ENCODE measurements at places on chromosomes 5 and 9.

- no peak for DNase-seq
Observed at GRCh38 chr5:90888511-90889324, 330.1 kb downstream of the ADGRV1 start.

DNA sequence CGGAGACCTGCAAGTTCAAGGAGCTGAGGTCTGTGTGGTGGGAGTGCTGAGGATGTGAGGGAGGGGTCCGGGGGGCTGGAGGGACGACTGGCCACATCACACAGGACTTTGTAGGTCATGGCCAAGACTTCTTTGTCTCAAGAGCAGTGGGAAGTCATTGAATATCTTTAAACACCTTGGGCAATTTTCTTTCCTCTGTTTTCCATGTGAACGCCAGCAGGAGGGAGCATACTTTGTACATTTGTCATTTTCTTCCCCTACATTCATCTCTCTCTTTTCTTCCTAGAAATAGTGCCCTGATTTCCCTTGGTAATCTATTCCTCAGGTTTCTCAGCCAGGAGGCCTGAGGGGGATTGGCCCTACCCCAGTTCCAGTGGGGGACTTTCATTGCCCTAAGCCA, 153.7 kb upstream of the MSX2 start:
- DNase-seq = no peak

DNA sequence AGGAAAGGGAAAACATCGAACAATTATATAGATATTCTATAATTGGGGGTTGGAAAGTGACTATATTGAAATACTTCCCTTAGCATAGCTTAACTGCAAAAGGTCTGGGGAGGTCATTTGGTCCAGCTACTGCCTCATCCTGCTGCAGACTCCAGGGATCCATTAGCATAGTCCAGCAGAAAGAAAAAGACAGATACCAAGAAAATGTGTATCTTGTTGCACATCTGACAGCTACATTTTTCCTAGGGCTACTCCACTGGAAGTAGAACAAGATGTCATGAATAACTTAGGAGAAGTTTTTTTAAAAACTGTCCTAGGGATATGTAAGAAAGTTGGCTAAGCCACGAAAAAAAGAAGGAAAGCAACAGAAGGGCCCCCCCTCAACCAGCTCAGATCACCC, 92.9 kb upstream of the SLC30A5 start:
- no peak for DNase-seq

- DNase-seq = no peak
Observed at GRCh38 chr9:113397203-113397631, 3.9 kb downstream of the ALAD start.

GRCh38 chr5:162550236-162550635, 482.7 kb downstream of the GABRG2 start:
- no peak for DNase-seq

GRCh38 chr5:149037817-149038216, 25.0 kb downstream of the SH3TC2 start:
- DNase-seq = no peak

GRCh38 chr5:115054387-115054951, 115.2 kb downstream of the TRIM36 start:
- no peak for DNase-seq

Data from stimulated activated CD8-positive, alpha-beta memory T cell treated with anti-CD3 and anti-CD28 coated beads, Interleukin-15, amount 100 ng/mL, for 48 hours (primary cell).